ENCODE measurements at places on chromosomes 11 and 22.

DNA sequence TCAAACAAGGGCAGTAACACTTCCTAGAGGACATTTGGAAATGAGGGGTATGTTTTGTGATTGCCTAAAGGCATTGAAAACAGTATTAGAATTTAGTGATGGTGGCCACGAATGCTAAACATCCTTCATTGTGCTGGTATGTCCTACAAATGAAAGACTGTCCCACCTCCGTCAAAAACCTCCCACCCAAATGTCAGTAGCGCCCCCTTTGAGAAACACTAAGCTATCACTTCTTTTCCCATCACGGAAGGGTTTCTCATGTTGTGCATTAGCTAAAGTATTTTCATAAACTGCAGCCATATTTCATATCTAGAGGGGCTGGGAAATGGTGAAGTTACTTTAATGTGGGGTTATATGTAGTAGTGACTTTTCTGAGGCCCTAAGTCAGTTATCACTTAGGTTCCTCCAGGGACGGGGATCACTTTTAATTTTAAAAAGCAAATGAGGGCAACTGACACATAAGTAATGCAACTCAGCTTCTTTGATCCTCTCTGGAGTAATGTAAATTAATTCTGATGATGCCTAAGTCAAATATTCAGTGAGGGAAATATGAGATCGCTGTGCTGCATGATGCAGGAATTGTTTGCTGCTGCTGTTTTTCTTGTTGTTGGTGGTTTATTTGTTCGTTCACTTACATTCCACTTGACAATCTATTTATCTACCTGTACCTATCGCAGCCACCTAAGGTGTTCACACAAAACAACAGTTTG is 1403.4 kb upstream of the TENM4 start:
- DNase-seq = no peak

DNA sequence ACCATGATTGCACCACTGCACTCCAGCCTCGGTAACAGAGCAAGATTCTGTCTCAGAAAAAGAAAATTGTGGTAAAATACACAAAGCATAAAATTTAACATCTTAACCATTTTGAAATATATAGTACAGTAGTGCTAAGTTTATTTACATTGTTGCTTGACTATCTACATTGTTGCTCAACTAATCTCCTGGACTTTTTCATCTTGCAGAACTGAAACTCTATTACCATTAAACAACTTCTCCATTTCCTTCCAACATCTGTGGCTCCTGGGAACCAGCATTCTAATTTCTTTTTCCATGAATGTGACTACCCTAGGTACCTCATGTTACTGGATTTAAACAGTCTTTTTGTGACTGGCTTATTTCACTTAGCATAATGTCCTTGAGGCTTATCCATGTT is 13.5 kb upstream of the VWA5A start:
- DNase-seq = no peak

DNA sequence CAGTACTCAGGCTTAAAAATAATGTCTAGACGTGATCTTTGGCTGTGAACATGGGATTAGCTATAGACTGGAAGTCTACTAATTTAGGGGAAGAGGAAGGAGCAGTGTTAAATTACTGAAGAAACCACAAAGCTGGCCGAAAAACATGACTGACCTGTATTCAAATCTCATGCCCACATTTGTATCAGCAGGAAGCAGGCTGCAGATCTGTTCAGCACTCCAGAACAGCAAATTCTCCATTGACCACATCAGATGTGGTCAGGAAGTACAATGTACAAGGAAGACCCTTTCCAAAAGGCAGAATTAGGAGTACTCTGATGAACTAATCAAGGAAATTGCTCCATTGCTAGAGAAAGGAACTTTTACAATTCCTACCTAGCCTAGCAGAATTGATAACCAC is 31.7 kb downstream of the DCDC1 start:
- no peak for DNase-seq

GRCh38 chr22:27493796-27494195 is 307.8 kb downstream of the MN1 start:
- no peak for DNase-seq

GRCh38 chr11:14713496-14714244 is 70.1 kb downstream of the PDE3B start:
- DNase-seq = no peak

DNA sequence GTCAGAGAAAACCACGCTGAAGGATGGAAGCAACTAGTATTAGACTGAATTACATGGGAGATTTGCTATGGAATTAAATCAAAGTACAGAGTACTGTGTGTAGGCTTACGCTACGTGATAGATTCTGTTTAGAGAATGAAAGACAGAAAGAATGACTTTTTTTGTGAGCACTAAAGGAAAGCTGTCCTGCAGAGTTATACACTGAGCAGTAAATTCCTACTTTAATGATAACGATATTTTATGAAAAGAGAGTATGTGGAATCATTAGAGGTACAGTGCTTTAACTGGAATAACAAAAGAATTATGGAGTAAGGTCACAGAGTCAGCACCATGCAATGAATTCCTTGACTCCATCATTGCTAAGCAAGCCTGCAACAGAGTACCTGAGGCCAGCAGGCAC is 295.3 kb upstream of the SYN3 start:
- DNase-seq = no peak

- no peak for DNase-seq
Measured at GRCh38 chr11:111765320-111765983, 737 bp downstream of the PPP2R1B start.

DNA sequence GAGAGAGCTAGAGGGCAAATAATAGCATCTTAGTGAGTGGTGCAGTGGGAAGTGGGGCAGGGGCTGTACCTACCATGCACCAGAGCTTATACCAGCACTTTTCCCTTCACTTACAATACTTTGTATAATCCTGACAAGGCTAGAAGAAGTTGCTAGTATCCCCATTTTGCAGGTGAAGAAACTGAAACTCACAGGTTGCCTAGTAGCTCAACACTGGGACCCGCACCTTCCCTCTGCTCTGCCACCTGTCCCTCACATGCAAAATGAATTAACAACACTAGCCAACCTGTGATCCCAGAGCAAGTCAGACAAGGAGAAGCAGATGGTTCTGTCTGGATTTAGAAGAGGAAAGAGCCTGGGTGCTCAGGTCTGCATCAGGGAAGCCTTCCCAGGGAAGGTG is 510.4 kb downstream of the BUD13 start:
- no peak for DNase-seq

DNA sequence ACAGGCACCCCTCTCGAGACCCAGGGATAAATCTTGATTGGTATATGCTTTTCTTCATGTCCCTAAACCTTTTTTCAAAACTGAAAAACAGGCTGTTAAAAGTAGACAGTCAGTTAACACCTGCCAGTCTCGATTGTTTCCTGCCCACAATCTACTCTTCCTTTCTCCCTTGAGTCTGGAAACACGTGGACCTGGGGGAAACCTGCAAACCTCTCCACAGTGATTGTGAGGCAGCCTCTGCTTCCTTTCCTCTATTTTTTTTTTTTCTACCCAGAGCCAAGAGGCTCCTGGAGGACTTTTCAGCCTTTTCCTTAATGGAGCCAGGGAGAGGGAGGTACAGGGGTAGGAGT is 69.4 kb upstream of the CLMP start:
- no peak for DNase-seq

DNA sequence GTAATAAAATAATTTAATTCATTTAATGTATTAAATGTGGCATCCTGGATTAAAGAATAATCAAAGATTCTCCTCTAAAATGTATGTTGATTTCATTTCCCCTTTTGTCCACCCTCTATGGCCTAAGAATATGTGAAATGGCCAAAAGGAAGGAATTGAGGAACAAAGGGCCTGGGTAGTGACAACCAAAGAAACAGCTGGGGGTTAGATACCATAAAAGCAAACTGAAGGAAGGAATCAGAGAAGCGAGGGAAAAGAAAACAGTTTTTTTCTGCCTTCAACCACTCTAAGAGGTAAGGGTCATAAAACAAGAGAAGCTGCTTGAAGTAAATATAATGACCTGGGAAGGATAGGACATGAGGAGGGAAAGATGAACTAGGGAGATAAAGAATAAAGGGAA is 139.3 kb downstream of the FAM76B start:
- DNase-seq = no peak

DNA sequence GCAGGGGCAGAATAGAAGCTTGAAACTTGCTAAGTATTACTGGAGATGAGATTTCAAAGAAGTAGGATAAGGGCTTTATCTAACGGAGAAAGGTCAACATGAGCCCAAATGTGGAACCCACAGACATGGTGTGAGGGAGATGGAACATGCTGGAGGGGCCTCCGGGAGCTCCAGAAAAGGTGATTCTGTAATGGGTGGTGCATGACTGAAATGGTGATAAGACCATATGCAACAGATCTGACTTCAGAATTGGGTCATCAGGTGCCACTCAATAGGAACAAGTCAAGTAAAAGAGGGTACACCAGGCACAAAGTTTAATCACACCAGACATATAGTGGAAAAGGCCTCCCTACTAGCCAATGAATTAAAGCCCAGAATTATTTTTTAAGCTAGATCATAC is 7.9 kb upstream of the CEP295 start:
- no peak for DNase-seq
